Hematopoietic multipotent progenitor cell treated with erythropoietin and hydrocortisone succinate and interleukin-3 and kit ligand, for 6 days (in vitro differentiated cells): ENCODE measurements at places on chromosomes 3 and 15.

DNA sequence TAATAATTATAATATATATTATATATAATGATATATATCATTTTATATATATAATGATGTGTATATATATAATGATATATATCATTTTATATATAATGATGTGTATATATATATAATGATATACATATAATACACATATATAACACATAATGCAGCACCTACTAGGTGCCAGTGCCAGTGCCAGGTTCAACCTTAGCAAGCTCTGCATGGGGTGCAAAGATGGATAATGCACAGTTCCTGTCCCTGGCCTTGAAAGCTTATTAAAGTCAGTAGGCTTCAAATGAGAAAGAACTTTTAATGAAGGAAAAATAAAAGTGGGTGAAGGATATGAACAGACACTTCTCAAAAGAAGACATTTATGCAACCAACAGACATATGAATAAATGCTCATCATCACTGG lies 192.7 kb upstream of the SLC2A2 start:
- no peak for DNase-seq

GRCh38 chr15:57231559-57231958 lies 144.7 kb upstream of the CGNL1 start:
- no peak for DNase-seq

- no peak for DNase-seq
Observed at GRCh38 chr15:85125056-85125661, 143.5 kb downstream of the PDE8A start.

GRCh38 chr3:152021951-152022461 lies 148.6 kb downstream of the SUCNR1 start:
- DNase-seq: no peak

DNA sequence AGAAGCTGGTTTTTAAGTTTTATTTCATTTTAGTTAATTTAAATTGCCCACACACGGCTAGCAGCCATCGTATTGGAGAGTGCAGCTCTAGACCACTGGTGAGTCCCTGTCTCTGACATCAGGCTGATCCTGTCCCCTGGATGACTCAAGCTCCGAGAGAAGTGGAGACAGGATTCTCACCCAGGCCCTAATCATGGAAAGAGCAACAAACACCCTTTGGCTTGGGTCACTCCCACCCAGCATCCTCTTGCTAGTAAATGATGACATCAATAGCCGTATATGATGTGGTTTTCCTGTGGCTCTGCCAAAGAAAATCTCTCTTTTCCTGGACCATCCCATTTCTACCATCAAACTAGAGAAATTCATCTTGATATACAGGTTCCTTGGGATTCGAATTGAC lies 182.2 kb downstream of the NTRK3 start:
- no peak for DNase-seq

DNA sequence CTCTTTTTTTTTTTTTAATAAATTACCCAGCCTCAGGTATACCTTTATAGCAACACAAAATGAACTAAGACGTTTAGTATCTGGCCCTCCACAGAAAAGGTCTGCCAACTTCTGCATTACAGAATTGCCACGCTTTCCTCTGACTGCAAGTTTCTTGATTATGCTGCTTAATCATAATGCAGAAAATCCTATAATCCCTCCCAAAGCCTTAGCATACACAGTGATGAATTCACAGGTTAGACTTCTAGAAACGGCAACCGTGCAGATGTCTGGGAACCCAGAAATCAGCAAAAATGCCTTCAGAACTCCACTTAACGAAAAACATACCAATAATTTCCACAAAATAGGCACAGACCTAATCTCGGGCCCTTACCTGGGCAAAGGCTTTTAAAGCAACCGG lies 144.7 kb upstream of the FRMD4B start:
- no peak for DNase-seq

DNA sequence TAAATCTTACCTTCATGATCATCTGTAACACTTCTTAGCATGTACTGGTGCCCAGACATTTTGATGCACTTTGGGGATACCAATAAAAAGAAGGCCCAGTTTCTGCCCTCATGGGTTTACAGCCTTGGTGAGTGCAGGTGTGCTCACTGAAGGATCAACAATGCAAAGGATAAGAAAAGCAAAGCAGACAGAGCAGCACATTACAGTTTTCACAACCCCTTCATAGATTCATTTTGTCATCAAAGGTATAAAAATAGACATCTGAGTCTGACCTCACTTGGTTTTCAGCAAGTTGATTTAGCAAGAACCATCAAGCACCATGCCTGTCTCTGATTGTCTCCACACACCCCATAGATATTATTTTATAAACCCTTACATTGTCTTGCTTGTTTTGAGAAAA lies 77.6 kb downstream of the BFSP2 start:
- no peak for DNase-seq

GRCh38 chr15:58738046-58738707 lies 11.3 kb downstream of the ADAM10 start:
- DNase-seq: peak; percentile 38

DNA sequence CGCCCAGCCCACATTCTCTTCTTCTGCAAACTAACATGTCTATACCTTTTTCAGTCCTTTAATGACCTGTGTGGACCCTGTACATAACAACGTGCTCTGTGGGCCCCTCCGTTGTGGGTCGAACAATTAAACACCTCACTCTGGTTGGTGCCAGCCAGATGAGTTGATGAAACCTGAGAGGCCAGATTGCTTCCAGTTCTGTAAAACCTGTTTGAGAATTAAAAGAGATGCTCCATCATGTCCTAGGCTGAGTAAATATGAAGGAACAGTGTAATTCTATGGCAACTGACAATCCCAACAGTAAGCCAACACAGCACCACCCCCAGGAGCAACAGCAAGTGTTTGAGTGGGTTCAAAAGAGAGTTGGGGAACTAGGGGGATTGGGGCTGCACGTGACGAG lies 5.7 kb upstream of the THBS1 start:
- DNase-seq: no peak

DNA sequence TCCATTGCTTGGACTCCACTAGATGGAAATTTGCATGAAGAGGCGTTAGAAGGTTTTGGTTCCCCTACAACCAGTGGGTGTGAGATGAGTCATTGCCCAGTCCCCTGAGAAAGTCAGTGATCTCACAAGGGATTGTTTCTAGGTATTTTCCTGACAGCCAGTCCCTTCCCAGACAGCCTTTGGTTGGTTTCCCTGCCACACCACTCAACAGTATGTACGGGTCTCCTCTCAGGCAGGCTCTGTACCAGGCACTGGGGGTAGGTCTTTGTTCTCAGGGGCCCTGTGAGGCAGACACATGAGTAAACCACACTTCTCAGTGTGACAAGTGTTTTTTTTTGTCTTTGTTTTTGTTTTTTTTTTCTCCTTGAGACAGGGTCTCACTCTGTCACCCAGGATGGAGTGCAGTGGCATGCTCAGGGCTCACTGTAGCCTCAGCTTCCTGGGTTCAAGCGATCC lies 4.0 kb downstream of the LAMP3 start:
- no peak for DNase-seq

GRCh38 chr3:88810455-88810854 lies 297.0 kb upstream of the EPHA3 start:
- DNase-seq: no peak

DNA sequence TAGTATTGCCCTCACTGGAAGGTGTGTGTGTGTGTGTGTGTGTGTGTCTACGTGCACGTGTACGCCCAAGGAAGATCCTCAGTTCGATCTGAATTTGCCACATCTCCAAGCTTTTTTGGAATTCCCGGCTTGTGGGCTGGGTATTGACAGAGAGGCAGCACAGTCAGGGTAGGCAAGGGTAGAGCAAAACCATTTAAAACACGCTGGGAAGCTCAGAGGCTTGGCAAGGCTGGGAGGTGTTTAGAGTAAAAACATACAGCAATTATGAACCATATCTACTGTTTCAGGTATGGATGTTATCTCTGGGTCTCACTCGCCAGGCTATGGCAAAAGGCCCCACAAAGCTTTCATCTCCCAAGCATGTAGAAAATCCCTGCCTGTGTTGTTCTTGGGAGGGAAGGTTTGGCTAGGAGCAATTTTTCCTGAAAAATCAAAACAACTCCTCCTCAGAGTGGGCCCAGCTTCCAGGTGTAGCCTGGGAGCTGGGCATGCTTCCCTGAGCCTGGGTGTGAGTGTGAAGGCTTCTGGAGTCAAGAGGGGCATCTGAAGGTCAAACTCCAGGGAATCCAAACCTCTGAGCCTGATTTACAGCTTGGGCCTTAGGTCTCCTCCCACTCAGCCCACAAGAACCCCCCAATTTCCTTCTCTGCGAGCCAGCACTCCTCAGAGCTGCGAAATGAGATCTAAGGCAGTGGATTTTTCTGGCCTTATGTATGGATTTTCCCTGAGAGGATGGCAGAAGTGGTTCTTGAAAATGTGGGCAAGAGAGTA lies 244.8 kb upstream of the TPRG1 start:
- no peak for DNase-seq

DNA sequence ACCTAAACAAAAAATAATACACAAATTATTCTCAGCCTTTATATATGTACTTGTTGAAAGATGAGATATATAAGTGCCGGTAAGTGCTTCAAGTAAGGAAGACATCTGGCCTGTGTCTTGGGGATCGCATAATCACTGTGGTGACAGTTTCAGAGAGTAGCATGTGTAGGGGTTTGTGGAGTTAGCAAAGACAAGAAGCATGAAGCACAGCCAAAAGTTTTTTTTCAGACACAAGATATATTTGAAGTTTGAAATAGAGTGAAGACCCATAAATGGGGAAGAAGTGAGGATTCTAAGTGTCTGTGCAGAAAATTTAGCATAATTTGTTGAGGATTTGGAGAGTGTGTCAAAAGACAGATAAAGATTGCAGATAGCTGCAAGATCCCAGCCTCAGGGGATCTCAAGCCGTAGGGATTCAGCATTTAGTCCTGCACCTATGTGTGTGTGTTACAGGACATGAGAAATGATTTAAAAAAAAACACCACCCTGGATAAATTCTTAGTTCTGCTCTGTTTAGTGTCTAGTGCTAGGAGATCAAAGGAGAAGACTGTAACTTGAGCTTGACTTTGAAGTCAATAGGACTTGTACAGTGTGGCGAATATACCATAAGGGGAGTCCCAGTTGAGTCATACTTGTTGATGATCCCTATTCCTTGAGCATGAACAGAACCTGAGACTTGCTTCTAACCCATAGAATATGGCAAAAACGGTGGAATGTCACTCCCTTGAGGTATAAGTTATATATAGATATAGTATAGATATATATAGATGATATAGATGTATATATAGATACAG lies 123.9 kb upstream of the GRM7 start:
- DNase-seq: no peak

GRCh38 chr3:48038971-48039481 lies 22.8 kb upstream of the MAP4 start:
- DNase-seq: no peak

- no peak for DNase-seq
Observed at GRCh38 chr3:65666448-65667091, 372.1 kb downstream of the MAGI1 start.

DNA sequence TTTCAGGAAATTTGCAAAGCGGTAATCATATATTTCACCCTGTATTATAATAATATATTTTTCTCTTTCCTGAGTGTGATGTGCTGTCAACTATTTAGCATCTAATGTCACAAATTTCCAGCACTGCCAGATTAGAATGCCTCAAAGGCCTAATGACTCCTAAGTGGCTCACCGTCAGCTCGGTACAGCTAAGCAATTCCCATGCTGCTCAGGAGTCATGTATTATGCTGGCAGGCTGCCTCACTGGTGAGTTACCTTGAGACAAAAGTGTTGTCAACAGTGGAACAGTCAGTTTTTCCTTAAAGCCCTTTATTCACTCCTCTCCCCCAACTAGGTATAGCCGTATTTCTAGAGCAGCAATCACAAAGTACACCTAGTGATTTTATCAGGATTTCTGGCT lies 83.6 kb downstream of the NSUN3 start:
- no peak for DNase-seq

- peak; percentile 54 for DNase-seq
Observed at GRCh38 chr15:98737721-98738120, 89.4 kb downstream of the IGF1R start.

DNA sequence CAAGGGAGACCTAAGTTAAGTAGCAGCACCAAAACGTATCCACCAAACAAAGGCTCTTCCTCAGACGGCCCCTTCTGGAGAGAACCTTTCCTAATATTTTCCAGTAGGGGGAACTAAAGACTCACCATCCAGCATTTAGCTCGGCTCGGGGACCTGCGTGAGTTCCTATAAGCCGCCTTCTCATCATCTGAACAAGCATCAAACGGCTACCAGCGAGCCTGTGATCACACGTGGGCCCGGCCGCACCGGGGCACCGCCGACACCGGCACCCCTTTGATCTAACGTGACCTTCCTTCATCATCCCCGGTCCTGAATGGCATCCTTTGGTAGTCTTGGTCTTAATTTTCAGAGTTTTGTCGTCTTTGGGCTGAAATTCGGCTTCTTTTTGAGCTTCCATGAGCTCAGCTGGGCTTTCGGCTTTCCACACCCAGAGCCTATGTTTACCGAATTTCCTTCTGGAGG lies 1.4 kb upstream of the ROBO2 start:
- peak; percentile 75 for DNase-seq

DNA sequence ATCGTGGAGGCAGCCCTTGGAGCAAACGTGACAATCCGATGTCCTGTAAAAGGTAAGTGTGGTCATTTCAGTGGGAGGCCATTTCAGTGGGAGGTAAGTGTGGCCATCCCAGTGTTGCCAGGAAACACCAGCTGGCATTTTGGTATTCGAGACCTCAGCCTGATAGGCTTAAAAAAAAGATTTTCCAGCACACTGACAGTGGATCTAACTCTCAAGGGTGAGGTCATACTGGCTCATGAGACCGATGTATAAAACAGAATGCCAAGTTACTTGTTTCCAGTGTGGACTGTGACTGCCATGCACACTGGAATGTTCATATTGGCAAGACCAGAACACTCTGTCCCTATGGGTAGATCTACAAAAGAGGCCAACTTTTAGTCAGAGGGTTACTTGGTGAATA lies 244.4 kb upstream of the GOLGA6L4 start:
- no peak for DNase-seq

DNA sequence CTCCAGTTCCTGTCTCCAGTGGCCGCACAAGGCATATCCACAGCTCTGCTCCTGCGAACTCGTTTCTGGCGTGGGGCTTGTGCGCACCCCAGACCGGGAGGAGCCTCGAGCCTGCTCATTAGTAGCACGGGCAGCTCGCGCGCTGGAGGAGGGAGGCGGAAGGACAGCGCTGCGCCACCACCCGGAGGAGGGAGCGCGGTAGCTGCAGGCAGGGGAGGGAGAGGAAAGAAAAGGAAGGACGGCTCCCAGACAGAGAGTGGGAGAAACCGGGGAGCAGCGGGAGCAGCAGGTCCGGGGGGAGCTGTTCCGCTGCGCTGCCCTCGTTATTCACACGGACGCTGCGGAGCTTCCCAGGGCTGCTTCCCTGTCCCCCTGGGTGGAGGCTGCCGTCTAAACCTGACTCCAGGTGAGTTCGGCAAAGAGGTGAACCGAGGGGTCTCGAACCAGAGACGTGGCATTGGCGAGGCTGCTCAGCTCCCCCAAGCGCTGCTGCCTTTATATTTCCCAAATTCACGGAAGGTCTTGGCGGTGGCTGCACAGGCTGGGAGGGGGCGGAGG lies 121.3 kb upstream of the ZNF717 start:
- peak; percentile 1 for DNase-seq
